T-helper 1 cell (primary cell): ENCODE measurements at places on chromosomes 2 and 18.

DNA sequence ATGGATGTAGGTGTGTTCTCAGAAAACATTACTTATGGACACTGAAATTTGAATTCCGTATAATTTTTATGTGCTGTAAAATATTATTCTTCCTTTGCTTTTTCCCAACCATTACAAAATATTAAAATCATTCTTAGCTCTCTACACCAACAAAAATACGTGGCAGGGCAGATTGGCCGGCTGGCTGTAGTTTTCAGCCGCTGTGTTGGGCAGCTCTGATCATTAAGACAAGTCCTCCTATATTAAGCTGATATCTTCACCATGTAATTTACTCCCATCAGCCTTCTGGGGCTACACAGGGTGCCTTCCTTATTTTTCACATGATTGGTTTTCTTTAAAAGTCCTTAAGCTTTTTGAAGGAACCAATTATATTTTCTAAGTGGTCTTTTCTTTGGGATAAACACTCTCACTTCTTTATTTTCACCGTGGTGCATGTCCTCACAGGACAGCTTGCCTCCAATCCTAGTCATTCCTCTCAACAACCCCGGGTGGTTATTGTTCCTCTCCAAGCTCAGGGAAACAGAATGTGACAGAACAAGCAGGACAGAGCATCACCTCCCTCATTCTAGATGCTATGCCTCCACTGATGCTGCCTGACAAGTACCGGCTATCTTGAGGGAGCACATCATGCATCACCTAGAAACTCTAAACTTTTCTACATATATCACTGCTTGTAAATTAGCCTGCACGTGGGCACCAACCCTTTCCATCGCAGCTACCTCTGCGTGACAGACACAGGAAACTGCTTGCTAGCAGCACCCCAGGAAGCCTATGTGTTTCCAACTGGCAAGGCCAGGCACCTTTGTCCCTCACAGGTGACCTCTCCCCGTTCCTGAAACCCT, 362.3 kb downstream of the MYCN start:
- DNase-seq = no peak

- DNase-seq = no peak
Observed at GRCh38 chr2:240043279-240043989, 9.9 kb downstream of the OR6B3 start.

- DNase-seq = no peak
Observed at GRCh38 chr2:198033626-198034025, 229.2 kb downstream of the PLCL1 start.

DNA sequence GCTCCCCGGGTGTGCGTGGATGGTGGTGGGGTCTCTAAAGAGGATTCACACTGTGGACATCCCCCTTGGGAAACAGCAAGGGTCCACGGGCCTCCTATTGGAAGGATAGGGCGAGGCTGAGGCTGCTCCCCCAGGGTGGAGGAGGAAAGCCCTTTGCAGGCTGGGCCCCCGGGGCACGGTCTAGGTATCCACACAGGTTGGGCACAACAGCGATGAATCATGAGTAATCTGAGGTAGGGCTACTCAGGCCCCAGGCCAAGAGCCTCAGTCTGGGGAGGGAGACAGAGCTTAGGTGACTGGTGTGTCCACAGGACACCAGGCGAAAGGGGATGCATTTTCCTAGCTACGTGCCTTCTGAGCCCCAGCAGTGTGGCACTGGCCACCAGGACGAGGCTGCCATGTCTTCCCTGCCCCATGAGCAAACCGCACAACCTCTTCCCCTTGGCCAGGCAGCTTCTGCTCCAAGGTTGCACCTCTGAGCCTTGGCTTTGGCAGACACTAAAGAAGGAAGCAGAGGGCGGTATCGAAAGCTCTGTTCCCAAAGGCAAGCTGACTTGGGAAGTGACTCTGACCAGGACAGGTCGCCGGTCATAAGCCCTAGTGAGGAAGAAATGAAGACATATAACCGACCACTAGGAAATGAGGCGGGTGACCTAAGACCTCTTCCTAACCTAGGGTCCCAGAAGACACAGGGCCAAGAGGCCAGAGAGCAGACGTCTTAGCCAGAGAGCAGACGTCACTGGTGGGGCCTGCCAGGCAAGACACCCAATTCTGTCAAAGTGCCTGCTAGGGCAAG, 14.6 kb upstream of the SEMA4C start:
- DNase-seq = no peak

GRCh38 chr2:232896720-232897597, 26.9 kb downstream of the SNORC start:
- DNase-seq = no peak

DNA sequence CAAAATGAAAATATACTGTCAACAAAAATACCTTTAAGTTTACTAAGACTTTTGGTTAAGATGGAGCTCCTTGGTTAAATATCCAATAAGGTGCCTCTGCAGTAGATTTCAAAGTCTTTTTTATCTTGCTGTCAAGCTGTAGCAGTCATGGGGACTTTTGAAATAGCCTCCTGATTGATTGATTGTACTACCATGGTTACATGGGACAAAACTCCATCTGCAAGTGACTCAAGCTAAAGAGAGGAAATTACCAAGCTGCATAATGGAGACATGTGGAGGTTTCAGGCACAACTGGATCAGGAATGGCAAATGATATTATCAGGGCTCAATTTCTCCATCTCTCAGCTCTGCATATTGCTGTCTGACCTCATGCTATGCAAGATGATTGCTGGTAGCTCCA, 73.4 kb upstream of the ST8SIA3 start:
- no peak for DNase-seq

- DNase-seq = no peak
Observed at GRCh38 chr2:19123556-19123955, 234.9 kb downstream of the OSR1 start.

DNA sequence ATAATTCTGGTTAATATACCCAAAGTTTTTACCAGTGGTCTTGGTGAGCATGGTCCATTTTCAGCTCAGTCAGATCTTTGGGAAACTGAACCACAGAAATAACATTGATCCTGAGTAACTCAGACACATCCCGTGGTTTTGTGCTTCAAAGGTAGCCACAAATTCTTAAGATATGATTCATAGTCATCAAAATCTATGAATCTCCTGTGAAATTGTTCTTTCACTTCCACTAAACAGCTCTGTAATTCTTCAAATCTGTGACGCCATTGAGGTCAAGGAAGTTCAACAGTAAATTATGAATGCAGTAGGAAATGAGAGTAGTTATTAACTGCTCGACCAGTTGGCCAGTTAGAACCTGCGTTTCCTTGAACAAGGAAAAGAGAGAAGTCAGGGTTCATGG, 147.3 kb downstream of the IRS1 start:
- no peak for DNase-seq

DNA sequence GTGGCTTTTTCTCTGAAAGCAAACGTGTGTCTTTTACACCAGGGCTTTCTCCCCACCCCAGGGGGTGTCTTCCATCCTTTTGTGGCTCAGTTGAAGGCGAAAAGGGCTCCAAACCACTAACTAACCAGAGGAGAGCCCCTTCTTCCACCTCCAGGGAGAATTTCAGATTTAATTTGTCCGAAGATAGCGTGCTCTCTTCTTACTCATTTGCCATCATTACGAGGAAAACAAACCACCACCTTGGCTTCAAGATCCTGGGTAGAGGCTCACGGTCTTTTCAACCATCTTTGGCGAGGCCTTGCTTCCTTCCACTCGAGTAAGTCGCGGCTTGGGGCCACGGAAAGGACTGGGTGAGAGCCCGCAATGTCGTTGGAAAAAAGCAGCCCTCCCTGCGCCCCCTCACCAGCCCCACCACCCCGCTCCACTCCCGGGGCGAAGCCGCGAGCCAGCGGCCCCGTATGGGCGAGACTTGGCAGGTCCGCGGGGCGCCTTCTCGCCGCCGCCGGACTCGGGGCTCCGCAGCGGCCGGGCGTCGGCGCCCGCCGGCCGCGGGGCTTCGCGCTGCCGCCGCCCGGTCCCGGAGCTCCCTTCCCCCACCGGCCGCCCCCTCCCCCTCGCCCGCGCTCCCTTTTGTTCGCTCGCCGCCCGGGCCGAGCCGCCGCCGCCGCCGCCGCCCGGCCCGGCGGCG, 1.7 kb upstream of the ZNF532 start:
- DNase-seq = peak; percentile 11

- DNase-seq = no peak
Observed at GRCh38 chr2:3490191-3491170, 28.9 kb downstream of the ADI1 start.

- no peak for DNase-seq
Observed at GRCh38 chr2:190060626-190061025, 1.9 kb downstream of the MSTN start.

GRCh38 chr2:85939131-85939530, 50.3 kb upstream of the ST3GAL5 start:
- no peak for DNase-seq

DNA sequence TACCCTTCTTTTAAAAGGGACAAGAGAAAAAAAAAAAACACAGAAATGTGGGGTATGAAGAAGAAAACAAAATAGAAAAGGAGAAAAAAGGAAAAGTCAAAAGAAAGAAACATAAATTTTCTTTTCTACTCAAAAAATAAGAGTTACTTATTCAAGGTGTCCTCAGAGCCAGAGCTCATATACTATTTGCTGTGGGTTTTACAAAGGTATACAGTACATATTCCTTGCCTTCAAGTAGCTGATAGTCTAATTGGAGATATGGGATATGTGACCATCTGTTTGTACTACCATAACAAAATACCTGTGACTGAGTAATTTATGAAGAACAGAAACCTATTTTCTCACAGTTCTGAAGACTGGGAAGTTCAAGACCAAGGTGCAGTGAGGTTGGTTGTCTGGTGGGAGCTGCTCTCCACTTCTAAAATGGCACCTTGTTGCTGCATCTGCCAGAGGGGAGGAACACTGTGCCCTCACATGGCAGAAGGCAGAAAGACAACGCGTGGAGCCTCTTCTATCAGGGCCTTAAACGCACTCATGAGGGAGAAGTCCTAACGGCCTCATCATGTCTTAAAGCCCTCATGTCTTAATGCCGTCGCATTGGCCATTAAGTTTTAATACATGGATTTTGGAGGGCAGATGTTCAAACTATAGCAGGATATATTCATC, 33.9 kb downstream of the NBAS start:
- DNase-seq = no peak
